Left ventricle myocardium superior (tissue), 1 donor: ENCODE measurements at places on chromosomes 6 and 20. TPM values are rescaled to one million over a fixed set of nuclear protein-coding genes. Genes with fewer than 3 reads are reported as not detected.

DNA sequence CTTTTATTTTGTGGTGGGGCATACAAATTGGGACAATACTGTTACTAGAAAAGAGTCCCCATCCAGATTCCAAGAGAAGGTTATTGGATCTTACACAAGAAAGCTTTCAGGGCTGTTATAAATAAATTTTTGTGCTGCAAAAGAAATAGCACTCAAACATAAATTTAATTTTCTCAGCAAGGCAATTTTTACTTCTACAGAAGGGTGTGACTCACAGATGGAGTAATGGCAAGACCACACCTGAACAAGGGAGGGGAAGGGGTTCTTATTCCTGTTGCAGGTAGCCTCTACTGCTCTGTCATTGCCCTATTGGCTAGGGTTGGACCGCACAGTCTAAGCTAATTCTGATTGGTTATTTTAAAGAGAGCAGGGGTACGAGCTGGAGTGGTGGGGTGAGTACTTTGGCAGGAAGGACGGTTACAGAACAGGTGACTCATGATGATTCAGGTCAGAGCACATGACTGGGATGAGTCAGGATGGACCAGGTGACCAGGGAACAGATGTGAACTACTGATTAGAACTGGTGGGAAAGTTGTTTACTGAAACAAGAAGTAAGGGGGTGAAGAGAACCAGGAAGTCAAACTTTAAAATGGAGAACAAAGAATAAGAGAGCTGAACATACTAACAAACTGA, 41.1 kb downstream of the CNR1 start:
- DNase-seq: no peak

DNA sequence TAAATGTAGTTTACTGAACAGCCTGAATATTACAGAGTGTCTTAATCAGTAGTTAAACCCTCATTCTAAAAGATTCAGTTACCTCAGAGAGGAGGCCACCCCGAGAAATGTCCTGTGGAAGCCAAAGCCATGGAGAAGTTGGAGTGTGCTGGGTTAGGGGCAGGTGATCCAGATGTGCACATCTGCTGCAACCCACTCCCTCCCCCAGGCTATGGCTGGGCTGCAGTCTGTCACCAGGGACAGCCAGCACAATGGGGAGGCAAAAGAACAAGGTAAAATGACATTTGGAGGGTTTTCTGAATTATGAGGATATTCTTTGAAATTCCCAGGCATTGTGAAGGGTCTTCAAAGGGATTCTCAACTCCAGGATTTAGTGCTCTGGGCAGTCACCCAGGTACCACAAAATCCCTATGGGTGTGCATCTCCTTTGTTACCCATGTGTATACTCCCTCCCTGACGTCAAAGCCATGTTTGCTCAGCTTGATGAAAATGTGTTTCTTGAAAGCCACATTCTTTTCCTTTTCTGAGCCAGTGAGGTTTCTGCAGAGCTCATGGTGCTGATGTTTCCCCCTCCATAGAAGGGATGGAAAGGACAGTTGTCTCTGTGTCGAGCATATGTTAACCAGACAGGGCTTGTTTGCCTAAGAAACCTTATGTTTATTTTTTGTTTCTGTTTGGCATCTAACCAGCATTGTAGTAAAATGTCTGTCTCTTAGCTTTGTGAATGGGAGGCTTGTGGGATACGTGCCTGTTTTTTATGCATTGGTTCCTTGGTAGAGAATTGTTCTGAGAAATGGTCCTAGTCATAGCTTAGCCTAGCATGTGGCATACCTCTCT, 212.3 kb upstream of the TBX18 start:
- no peak for DNase-seq

DNA sequence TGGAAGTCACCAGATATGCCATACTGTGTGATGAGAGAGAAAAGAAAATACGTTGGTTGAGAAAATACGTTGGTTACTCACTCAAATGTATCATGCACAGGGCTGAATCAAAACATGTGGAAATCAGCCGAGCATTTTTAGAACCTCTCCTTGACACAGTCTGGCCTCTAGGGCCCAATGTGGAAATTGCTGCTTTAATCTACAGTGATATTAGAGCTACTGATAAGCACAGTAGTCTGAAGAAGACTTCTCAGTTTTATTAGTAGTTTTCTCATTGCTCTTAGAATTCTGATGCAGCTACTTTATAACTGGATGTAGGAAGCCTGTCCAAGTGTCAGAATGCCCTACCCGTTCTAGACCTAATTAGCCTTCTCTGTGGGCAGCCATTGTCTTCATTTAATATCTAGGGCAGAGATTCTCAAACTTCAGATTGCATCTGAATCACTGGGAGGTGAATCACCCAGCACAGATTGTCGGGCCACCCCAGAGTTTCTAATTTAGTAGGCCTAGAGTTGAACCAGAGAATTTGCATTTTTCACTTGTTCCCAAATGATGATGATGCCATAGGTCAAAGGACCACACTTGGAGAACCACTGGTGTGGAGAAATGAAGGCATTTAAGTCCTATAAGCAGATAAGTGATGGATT, 229.1 kb downstream of the PLCB1 start:
- DNase-seq: no peak

DNA sequence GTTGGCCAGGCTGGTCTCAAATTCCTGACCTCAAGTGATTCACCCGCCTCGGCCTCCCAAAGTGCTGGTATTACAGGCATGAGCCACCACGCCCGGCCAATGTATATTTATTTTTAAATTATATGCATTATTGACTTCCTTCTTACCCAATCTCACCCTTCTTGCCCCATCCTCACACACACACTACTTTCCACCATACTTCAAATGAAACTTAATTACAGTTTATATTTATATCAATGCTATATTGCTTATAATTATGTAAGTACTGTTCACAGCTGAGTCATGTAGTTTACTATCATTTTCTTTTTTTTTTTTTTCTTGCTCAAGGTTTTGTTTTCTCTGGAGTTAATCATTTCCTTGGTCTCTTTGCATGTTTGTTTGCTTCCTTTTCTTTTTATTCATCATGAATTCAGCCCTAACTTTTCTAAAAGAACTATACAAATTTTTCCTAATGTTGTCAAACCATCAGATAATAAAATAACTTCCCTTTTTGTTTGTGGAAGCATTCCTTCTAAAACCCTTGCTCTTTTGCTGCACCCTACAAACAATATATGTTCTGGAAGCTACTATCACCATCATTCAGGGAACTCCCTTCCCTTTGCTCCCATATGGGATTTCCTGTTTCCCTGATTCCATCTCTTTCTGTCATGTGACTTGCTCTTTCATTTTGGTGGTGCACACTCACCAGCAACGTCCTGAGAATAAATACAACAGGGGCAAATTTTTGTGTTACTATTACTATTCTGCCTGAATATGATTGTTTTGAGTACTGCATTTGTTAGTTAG, 201.7 kb upstream of the SASH1 start:
- no peak for DNase-seq

GRCh38 chr20:37413023-37413334, 67.0 kb downstream of the SRC start:
- DNase-seq: no peak

DNA sequence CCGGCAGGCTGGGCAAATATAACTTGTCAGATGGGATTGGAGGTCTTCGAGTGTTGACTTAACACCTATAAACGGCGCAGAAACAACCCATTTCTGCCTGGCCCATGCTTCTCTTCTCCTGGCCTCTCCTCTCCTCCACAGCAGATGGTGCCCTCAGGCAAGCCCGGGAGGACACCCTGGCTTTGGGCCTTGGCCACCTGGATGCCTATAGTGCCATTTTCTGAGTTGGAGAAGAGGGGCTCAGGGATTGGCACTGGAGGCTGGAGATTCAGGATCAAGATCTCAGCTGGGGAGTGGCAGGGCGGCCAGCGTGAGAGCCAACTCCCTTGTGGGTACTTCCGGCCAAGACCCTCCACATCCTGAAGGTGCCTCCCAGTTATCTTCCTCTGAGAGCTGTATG, 211.9 kb upstream of the PMEPA1 start:
- DNase-seq: no peak

The SIRPB1 gene
- 0.82 TPM for total RNA-seq
